Brain pericyte (primary cell): ENCODE measurements at places on chromosomes 12 and 14.

DNA sequence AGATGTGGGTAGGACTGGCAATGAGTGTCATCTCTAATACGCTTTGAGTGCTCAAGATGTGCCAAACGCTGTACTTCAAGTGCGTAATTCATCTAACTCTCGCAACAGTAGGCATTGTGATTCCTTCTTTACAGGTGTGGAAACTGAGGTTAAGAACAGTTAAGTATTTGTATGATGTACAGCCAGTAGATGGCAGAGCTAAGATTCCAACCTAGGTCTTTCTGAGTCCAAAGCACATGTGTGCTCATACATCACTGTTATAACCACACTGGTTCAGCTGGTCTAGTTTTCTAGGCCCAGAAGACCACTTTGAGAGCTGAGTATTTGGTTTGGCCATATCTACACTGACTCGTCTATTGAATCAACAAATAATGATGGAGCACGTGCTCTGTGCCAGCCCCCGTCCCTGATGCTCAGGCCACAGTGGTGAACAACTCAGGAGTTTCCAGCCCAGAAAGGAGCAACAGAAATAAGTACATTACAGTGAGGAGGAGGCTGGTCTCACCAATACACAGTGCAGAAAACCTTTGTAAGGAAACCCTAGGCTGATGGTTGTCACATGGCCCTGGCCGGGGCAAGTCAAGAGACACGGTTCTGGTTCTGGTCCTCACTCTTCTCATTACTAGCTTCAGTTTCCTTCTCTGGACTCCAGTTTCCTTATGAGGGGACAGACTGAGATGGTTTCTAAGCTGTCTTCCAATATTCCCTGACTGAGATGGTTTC, 69.3 kb upstream of the SCN8A start:
- no peak for DNase-seq

- no peak for DNase-seq
Observed at GRCh38 chr14:39154594-39155189, 15.4 kb downstream of the TRAPPC6B start.

DNA sequence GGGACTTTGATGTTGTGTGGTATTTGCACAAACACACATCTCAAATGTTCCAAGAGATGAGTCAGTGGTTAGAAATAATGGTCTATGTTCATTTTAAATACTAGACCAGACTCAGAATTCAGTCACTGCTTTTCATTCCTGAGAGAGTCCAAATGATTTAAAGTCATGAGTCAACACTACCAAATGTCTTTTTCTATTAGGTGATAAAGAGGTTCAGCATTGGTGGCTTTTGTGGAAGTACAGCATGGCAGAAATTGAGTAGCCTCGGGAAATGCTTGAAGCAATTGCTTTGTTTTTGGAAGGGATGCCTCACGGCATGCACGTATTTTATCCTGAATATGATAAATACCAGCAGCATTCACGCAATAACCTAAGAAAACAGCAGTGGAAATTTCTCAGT, 115.7 kb downstream of the DIO2 start:
- DNase-seq, result no peak

GRCh38 chr12:19461999-19462398, 22.7 kb downstream of the AEBP2 start:
- DNase-seq, result no peak

- no peak for DNase-seq
Observed at GRCh38 chr14:72894623-72895378, 900 bp upstream of the DPF3 start.

DNA sequence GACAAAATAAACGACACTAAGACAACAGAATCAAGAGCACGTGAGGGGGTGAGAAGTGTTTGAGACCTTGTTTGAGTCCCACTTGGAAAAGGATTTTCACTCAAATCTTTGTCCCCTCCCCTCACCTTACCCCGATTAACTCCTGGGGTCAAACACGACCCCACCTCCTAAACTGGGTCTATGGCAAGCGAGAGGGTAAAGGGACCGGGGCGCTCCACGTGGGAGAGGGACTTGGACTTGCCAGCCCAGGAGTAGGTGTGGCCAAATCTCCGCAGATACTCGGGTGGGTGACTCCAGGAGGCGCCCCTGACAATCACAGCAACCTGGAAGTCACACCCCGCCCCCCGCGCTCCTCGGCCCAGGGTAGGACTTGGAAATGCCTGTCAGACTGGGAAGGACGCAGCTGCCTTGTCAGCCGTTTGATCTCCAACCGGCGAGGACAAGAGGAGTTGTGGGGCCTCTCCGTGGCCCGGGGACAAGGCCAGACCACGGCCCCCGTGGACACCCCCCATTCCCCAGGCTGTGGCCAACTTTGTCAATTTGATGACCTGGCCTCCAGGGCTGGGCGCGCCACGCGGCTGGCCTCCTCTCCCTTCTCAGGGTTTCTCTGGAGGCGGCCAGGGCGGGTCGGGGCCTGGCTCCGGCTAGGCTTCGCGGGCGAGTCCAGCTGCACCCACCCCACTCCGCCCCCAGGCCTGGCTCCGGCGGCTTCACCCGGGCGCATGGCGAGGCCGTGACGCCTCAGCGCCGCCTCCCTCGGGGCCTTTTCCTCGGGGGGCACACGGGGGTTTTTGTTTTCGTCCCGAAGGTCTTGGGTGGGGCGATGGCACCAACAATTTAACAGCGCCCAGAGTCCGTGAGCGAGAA, 1.1 kb upstream of the BCL11B start:
- DNase-seq, result no peak

GRCh38 chr14:105315941-105316576, 1.5 kb downstream of the PACS2 start:
- DNase-seq, result no peak

DNA sequence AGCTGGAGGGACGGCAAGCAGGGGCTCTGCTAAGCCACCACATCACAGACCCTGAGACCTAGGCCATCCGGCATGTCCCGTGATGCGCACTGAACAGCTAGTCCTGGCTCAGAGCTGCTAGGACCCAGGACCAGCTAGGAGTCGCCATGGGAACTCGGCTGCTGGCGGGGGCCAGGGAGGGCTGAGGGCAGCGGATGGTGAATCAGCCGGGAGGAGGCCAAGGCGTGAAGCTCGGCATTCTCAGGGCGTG, 5.1 kb downstream of the AHNAK2 start:
- DNase-seq, result no peak

DNA sequence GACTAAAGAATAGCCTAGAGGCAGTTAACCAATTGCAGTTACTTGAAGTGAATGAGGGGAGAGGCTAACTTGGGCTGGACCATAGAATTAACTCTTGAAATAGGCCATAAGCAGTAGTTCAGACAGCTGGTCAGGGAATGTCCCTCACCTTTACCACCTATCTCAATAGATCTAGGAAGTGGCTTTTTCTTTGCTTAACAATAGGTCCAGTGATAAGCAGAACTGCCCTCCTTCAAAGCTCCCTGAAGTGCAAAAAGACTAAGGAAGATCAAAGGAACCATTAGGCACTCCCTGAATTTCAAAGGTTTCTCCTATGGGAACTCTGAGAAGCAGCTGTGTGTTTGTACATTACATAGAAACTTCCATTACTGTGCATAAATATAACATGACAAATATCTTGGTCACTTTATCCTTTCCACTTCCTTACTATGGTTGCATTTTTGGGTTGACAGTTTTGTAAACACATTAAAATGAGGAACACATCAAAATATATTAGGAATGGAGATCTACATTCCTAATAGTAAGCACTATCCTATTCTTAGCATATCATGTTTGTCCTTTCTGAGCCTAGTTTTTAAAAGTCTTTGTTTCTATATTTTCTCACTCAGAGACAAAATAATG, 7.2 kb upstream of the NAA30 start:
- no peak for DNase-seq

DNA sequence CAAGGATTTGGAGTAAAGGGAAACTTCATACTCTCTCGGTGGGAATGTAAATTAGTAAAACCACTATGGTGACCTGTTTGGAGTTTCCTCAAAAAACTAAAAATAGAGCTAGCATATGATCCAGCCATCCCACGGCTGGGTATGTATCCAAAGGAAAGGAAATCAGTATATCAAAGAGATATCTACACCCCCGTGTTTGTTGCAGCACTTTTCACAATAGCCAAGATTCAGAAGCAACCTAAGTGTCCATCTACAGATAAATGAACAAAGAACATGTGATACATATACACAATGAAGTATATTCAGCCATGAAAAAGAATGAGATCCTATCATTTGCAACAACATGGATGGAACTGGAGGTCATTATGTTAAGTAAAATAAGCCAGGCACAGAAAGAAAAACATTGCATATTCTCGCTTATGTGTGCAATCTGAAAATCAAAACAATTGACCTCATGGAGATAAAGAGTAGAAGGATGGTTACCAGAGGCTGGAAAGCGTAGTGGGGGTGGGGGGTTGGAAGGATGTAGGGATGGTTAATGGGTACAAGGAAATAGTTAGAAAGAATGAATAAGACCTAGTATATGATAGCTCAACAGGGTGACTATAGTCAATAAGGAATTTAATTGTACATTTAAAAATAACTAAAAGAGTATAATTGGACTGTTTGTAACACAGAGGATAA, 468.0 kb downstream of the BCAT1 start:
- no peak for DNase-seq

GRCh38 chr14:71175491-71175890, 268.2 kb downstream of the PCNX1 start:
- DNase-seq, result no peak
